ENCODE measurements at places on chromosomes 1 and 21. TPM values are rescaled to one million over a fixed set of nuclear protein-coding genes. Genes with fewer than 3 reads are reported as not detected.

GRCh38 chr1:171966426-171967220 is 125.3 kb downstream of the DNM3 start:
- no peaks in the 10 kb centered on the region for H3K4me1 ChIP-seq
- no peak overlapping the region for H3K4me3 ChIP-seq
- no peaks in the 10 kb centered on the region for H3K36me3 ChIP-seq
- no peaks in the 10 kb centered on the region for H3K27me3 ChIP-seq
- DNase-seq = no peak
- no peak overlapping the region for H3K27ac ChIP-seq

DNA sequence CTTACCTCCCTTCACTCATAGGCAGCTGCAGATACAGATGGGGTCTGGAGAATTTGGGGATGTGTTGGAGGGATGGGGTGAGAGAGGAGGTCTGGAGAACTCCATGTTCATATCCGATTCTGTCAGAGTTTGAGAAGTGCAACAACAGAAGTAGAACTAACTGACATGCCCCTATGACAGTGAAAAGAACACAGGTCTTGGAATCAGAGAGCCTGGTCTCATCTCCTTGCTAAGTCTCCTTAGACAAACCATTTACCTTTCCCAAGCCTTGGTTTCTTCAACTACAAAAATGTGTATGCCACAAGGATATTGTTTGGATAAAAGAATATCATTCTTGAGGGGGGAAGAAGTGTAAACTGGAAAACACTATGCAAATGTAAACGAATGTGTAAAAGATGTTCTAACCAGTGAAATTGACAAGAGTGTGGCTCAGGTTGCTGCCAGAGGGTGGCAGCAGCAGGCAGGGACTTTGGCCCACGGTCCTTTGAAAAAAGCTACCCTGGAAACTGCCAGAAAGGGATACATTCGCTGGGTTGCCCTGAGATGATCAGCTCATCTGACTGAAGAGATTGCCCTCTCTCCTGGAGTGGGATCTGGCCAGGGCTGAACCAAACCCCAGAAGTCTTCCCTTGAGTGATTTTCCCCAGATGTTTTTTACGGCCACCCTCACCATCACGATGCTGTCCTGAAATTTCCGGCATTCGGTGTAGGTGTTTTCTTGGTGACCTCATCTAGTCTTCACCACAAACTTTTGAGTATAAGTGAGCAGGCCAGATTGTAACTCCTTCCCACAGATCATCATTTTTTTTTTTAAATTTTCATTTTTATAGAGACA is 17.0 kb upstream of the CD2 start:
- peak overlapping the region; percentile 72 for H3K4me3 ChIP-seq
- H3K36me3 ChIP-seq = peaks cover 20% of the 10 kb centered on the region
- H3K4me1 ChIP-seq = peaks cover 59% of the 10 kb centered on the region

DNA sequence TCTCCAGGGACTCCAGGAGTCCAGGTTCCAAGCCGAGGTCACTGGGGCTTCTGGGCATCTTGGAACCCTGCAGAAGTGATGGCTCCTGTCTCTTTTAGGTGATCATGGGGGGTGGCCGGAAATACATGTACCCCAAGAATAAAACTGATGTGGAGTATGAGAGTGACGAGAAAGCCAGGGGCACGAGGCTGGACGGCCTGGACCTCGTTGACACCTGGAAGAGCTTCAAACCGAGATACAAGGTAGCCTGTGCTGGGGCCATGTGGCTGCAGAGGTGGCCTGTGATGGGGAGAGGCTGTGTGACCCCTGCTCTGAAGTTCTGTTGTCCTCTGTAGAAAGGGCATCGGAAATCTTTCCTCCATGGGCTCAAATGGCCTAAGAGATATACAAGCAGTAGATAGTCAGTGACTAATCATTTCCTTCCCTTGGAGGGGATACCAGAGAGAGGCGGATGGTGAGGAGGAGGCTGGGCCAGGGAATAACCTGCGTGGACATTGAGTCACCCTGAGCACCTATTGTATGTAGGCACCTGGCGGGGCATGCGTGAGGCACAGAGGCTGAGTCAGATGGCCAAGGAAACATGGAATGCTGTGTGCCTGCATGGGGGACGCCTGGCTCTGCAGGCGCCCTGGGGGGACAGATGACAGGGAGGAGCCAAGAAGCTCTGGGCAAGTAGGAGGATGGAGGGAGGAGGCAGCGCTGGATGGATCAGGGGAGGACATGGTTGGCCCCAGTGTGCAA is 59.0 kb downstream of the ALPL start:
- H3K27ac ChIP-seq = no peak overlapping the region
- H3K36me3 ChIP-seq = no peaks in the 10 kb centered on the region
- no peak overlapping the region for H3K4me3 ChIP-seq
- H3K27me3 ChIP-seq = peaks cover 5% of the 10 kb centered on the region

- no peak overlapping the region for H3K4me3 ChIP-seq
- H3K36me3 ChIP-seq = no peaks in the 10 kb centered on the region
- peaks cover 7% of the 10 kb centered on the region for H3K27me3 ChIP-seq
- H3K27ac ChIP-seq = no peak overlapping the region
- no peaks in the 10 kb centered on the region for H3K4me1 ChIP-seq
- no peak for DNase-seq
These were observed 250.1 kb downstream of the KAZN start for GRCh38 chr1:14848625-14849024.

GRCh38 chr1:29259802-29260441 is 23.6 kb downstream of the PTPRU start:
- peaks cover 3% of the 10 kb centered on the region for H3K4me1 ChIP-seq
- DNase-seq = peak; percentile 35
- peaks cover 43% of the 10 kb centered on the region for H3K27me3 ChIP-seq

- no peak for DNase-seq
- no peaks in the 10 kb centered on the region for H3K27me3 ChIP-seq
- H3K4me3 ChIP-seq = no peak overlapping the region
- no peak overlapping the region for H3K27ac ChIP-seq
- H3K36me3 ChIP-seq = no peaks in the 10 kb centered on the region
- no peaks in the 10 kb centered on the region for H3K4me1 ChIP-seq
These were observed 1242.1 kb downstream of the PLA2G4A start for GRCh38 chr1:188070848-188071247.

GRCh38 chr1:30028283-30028682 is 695.1 kb downstream of the MATN1 start:
- no peaks in the 10 kb centered on the region for H3K36me3 ChIP-seq
- no peak overlapping the region for H3K27ac ChIP-seq
- no peak for DNase-seq
- peaks cover 43% of the 10 kb centered on the region for H3K27me3 ChIP-seq
- H3K4me3 ChIP-seq = no peak overlapping the region

DNA sequence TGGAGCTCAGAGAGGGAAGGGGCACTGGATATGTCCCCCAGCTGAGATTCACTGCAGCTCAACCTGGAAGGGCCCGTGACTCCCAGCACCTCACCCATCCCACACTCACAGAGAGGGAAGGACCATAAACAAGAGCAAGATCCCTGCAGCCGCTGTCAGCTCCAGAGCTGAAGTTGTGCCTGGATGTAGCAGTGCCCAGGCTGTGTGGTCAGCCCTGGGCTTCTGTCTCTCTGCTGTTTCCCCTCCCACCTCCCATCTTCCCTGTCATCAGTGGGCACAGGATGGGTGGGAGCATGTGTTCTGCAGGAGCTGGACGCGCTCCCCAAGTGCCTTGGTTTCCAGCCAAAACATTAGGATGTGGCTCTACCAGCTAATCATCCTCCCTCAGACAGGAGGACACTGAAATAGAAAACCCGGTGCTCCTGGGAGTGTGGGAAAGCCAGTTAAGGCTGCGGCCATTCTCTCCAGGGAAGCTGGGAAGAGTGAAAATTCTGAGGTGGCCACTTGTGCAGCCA is 282.7 kb downstream of the NPHP4 start:
- H3K27ac ChIP-seq = no peak overlapping the region
- H3K27me3 ChIP-seq = no peaks in the 10 kb centered on the region
- no peaks in the 10 kb centered on the region for H3K4me1 ChIP-seq
- H3K4me3 ChIP-seq = no peak overlapping the region
- DNase-seq = no peak

KRTAP7-1 gene
- not detected for total RNA-seq

CACYBP gene
- total RNA-seq = 345 TPM

Measured in activated naive CD8-positive, alpha-beta T cell treated with anti-CD3 and anti-CD28 coated beads for 36 hours (primary cell).